Activated T-helper 1 cell treated with Interleukin-2 at 50 U/mL for 16 hours (primary cell): ENCODE measurements at places on chromosomes 7 and 10.

GRCh38 chr7:102080434-102081243 lies 206.0 kb upstream of the SH2B2 start:
- no peak for DNase-seq

DNA sequence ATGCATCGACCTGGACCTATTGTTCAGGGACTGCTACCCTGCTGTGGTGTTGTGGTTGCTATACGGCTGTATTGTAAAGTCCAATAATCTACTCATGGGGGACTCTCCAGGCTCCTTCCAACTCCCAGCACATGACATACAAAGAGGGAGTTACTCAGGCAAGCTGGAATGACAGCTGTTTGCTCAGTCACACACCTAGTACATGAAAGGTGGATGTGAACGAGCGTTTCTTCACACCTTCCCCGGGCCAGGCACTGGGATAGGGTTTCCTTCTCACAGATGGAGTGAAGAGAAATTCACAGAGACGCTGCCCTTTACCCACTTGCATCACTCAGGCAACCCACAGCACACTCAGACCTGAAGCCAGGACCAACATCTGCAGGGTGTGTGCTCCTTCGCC lies 215.7 kb downstream of the TNS3 start:
- no peak for DNase-seq

GRCh38 chr10:88472540-88472939 lies 110.6 kb downstream of the RNLS start:
- DNase-seq: no peak

GRCh38 chr10:48242171-48242904 lies 32.2 kb downstream of the FRMPD2 start:
- DNase-seq: no peak

DNA sequence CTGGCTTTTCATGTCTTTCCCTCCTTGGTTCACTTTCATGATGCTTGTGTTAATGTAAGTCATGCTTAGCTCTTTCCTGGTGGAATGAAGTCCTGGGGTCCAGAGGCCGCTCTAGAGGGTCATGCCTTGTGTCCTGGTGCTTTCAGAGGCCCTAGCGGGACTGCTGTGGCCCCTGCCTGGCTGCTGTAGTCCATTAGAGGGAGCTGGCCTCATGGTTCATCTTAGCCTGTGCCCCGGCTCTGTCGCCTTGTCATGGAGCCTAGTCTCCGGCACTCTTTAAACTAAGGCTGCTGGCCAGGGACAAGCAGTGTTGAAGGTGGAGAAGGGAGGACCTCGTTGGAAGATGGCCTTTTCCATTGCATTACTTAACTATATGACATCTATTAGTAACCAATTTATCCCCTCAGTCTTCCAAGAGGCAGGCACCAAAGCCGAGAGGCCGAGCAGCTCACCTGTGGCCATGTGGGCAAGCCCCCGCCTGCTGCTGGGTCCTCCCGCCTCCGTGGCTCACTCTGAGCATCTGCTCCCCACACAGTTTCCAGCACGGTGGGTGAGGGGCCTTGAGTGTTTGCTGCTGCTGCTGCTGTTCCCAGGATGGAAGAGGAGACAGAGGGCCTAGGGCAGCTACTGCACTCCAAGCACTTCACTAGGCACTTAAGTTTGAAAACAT lies 5.0 kb upstream of the NDUFB2 start:
- no peak for DNase-seq

- DNase-seq: no peak
These were observed 10.7 kb downstream of the NODAL start for GRCh38 chr10:70430493-70431445.

DNA sequence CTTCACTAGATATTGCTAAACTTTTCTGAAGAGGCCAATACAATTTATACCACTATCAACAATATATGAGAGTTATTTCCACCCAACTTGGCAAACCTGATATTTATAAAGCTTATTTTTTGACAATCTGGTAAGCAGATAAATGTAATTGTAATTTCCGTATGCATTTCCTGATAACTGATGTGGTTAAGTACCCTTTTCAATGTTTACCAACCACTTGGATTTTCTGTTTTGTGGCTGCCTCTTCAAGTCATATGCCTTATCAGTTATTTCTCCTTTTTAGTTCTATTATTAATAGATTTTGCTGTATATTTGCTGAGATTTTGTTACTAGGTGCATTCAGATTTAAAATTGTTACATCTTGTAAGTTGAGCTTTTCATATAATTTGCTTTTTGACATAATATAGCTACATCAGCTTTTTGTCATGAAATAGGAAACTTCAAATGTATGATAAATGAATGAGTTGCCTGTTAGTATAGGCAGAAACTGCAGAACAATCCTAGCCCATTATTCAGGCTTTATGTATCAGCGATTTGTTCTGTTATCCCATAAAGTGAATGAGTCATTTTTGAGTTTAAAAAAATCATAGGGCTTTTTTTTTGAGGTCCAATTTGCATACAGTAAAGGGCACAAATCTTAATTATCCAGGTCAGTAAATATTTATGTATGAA lies 11.5 kb downstream of the SGPL1 start:
- DNase-seq: no peak

DNA sequence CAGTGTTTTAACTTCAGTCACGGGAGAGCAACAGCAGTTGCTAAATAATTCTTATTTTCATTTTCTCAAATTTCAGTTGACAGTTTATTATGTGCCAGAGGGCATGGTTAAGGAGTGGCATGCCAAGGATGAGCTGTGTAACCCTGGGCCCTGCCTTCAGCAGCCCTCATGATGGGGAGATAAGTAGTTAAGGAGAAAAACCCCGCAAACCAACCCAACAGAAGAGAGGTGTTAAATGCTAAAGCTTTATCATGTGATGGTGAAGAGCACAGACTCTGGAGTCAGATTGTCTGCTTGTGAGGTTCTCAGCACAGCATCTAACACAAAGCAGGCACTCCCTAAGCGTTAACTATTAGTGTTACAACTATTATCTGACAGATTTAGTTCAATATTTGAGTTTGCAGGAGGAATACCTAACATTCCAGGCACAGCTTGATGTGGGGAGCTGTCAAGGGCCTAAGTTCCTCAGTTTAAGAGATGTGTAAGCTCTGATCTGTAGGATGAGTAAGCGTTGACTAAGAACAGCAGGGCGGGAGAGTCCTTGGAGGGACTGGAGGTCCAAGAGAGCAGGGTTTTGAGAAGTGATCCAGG lies 29.6 kb downstream of the STAM start:
- DNase-seq: no peak

GRCh38 chr7:107658467-107658866 lies 2.2 kb upstream of the SLC26A4 start:
- no peak for DNase-seq

DNA sequence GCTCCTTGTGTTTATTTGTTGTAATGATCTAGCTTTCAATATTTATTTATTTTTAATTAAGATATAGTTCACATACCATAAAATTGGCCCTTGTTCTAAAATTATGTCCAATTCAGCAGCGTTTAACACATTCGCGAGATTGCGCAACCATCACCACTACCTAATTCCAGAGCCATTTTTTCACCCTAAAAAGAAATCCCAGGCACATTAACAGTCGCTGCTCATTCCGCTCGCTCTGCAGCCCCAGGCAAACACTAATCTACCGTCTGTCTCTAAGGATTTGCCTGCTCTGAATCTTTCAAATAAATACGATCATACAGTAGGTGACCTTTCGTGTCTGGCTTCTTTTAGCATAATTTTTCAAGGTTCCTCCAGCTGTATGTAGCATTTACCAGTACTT lies 616.7 kb downstream of the CALN1 start:
- no peak for DNase-seq
